ENCODE measurements at places on chromosomes 5 and 9.

DNA sequence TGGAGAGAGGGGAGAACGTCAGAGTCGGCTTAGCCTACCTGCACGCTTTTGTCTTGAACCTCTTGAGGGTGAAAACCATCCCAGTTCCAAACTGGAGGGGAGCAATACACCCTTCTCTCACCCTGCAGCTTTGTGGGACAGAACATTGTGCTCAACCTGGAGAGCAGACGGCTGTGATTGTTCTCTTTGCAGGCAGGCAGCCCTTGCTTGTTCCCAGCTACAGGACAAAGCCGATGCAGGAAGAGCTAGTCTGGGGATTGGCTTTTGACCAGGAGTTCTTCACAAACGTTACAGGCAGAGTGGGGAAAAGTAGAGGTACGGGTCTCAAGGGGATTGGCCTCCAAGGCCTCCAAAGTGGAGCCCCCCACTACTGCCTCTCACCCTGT, 33.9 kb upstream of the ARHGAP26 start:
- DNase-seq = no peak

- DNase-seq = no peak
Observed at GRCh38 chr9:116555556-116556155, 131.4 kb upstream of the TRIM32 start.

DNA sequence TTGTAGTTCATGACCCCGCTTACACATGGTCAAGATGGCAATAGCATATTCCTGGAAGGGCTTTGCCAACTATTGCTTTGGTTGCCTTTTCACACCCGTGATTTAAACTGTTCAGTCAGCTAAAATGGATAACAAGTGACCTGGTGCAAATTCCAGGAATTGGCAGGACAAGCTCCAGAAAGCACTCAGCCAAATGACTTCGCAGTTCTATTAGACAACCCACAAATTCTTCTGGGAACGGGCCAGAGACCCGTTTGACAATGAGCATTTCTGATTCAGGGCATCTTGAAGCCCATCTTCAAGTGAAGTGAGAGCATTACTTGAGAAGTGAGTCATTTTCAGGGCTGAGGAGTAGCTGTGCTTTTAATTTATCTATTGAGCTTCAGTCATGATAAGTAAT, 165.0 kb downstream of the DROSHA start:
- no peak for DNase-seq

- DNase-seq = no peak
Observed at GRCh38 chr5:67290655-67291054, 94.1 kb upstream of the CD180 start.

- DNase-seq = no peak
Observed at GRCh38 chr5:112915831-112916230, 6.2 kb downstream of the REEP5 start.

Data from activated naive CD4-positive, alpha-beta T cell (primary cell).